ENCODE measurements at places on chromosomes 16 and 17. TPM values are rescaled to one million over a fixed set of nuclear protein-coding genes. Genes with fewer than 3 reads are reported as not detected.
A peak's percentile ranks its signal among the peaks of the same experiment; 100 is the strongest.

GRCh38 chr17:80083136-80083661, 18.2 kb upstream of the GAA start:
- no peak overlapping the region for H3K27ac ChIP-seq
- H3K36me3 ChIP-seq: peaks cover 3% of the 10 kb centered on the region
- no peaks in the 10 kb centered on the region for H3K27me3 ChIP-seq

DNA sequence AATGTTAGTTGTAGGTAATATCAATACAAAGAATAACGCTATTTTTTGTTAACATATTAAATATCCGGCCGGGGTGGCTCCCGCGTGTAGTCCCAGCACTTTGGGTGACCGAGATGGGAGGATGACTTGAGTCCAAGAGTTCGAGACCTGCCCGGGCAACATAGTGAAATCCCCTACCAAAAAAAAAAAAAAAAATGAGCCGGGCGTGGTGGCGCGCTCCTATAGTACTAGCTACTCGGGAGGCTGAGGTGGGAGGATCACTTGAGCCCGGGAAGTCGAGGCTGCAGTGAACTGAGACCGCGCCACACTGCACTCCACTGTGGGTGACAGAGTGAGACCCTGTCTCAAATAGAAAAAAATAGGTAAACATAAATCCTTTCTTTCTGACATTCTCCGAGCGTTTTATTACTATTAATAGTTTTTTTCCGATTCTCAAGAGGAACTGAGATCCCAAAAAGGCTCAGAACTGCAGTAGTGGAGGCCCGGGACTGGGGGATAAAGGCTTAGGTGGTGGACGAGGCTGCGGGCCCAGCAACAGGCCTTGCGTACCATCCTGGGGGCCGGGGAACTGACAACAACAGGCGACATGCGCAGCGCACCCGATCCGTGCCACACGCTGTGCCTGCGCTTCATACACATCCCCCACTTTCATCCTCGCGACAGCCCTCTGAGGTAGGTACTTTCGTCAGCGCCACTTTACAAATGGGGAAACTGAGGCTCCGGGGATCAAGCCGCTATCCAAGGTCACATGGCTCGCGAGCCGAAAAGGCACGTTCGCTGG, 919 bp downstream of the N4BP1 start:
- H3K27ac ChIP-seq: peak overlapping the region; percentile 94
- H3K27me3 ChIP-seq: no peaks in the 10 kb centered on the region
- H3K36me3 ChIP-seq: no peaks in the 10 kb centered on the region
- no peak for DNase-seq
- H3K4me1 ChIP-seq: peaks cover 59% of the 10 kb centered on the region
- H3K4me3 ChIP-seq: peak overlapping the region; percentile 86

The ODAD4 gene
- 0.33 TPM for total RNA-seq

DNA sequence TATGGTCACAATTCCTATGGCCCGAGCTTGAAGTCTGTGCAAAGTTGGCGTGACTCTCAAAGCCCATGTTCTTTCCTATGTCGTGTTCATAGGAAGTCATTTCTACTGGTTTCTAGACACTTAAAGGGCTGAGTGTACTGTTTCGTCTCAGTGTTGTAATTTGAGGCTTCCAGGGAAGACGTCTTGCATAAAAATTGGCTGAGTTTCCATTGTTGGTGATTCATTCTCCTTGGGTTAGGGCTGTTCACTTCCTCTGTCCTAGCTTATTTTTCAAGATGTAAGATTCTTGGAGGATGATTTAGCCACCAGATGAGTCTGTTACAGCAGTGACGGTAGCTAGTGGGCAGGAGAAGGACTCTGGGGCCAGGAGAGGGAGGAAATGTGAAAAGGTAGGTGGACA, 43.1 kb downstream of the PIK3R5 start:
- H3K27me3 ChIP-seq: no peaks in the 10 kb centered on the region
- H3K36me3 ChIP-seq: no peaks in the 10 kb centered on the region
- DNase-seq: peak; percentile 55
- peak overlapping the region; percentile 33 for H3K27ac ChIP-seq

GRCh38 chr17:63139356-63139755, 173.3 kb downstream of the TANC2 start:
- H3K4me3 ChIP-seq: no peak overlapping the region
- H3K36me3 ChIP-seq: no peaks in the 10 kb centered on the region

The GNGT2 gene
- total RNA-seq: 2.1 TPM

DNA sequence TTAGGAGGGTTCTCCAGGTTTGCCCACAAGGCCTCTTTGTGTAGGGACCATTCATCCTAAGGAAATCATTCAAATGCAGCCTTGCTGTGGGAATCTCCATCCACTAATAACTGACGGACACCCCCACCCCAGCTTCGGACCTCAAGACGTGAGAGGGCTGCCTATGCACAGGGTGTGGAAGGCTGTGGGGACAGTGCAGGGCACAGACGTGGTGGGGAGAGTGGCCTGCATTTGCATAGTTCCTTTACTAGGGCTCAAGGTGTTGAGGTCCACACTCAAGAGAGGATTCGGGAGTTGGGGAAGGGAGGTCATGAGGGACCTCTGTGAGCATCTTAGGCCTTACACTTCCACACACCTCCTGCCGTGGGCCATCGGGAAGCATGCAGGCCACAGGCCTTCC, 9.8 kb downstream of the DUSP3 start:
- DNase-seq: no peak
- H3K27ac ChIP-seq: no peak overlapping the region
- H3K27me3 ChIP-seq: no peaks in the 10 kb centered on the region

GRCh38 chr17:83131401-83132011, 52.1 kb downstream of the METRNL start:
- peaks cover 24% of the 10 kb centered on the region for H3K27me3 ChIP-seq
- DNase-seq: no peak
- H3K4me3 ChIP-seq: no peak overlapping the region
- H3K27ac ChIP-seq: no peak overlapping the region
- no peaks in the 10 kb centered on the region for H3K36me3 ChIP-seq
- H3K4me1 ChIP-seq: no peaks in the 10 kb centered on the region

The MAP2K6 gene
- 1.5 TPM for total RNA-seq
